Activated CD8-positive, alpha-beta T cell treated with anti-CD3 and anti-CD28 coated beads, Interleukin-2, amount 10 ng/mL, durations not matched to agents 7 days and 5 days (primary cell): ENCODE measurements at places on chromosomes 4 and X.

- DNase-seq, result no peak
Measured at GRCh38 chr4:164215113-164215741, 538.7 kb upstream of the SMIM31 start.

GRCh38 chr4:142567199-142567598 is 278.9 kb downstream of the INPP4B start:
- DNase-seq, result peak; percentile 31

DNA sequence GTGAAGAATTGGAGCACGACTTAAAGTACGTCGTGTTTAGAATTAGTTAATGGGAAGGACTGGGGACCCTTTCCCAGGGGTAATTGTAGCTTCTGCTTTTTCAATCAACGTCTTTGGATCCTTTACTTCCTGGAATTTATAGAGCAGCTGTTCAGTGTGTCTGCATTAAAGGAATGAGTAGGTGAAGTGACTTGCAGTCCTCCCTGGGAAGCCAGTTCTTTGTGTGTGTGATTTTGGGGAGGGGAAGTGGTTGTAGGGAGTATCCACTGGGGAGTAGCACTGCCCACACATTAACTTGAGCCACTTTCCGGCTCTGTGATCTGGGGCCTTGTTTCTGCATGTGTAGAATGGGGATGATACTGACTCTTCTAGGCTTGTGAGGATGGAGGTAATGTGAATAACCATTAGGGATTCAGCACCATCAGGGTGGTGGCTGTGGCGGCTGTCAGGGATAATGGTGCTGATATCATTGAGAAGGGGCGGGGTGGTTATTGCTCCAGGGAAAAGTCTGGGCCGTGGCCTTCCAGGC is 54.7 kb downstream of the TMEM131L start:
- no peak for DNase-seq

DNA sequence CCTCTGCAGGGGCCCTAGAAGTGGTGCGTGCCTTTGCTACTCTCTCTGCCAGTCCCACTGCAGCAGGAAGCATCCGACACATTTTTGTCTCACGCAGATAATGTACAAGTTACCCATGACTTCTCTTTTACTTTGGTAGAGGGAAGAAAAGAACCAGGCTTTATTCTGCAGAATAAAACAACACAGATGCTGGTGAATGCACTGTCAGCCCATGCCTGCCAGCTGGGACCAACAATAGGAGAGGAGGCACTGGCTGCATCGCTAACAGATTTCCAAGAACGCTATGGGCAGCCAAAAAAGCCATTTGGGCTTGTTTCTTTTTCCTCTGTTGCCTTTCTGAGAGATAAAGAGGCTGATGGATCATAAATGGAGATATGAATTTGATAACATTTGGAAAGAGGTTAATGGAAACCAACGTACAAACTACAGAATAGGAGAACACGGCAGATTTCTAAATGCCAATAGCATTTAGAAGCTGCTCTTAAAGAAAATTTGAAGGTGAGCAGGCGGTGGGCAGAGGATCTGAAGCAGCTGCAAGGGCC is 47.5 kb upstream of the IGFBP7 start:
- no peak for DNase-seq

- DNase-seq, result peak; percentile 49
Measured at GRCh38 chrX:107684956-107685385, 56.7 kb downstream of the PRPS1 start.

DNA sequence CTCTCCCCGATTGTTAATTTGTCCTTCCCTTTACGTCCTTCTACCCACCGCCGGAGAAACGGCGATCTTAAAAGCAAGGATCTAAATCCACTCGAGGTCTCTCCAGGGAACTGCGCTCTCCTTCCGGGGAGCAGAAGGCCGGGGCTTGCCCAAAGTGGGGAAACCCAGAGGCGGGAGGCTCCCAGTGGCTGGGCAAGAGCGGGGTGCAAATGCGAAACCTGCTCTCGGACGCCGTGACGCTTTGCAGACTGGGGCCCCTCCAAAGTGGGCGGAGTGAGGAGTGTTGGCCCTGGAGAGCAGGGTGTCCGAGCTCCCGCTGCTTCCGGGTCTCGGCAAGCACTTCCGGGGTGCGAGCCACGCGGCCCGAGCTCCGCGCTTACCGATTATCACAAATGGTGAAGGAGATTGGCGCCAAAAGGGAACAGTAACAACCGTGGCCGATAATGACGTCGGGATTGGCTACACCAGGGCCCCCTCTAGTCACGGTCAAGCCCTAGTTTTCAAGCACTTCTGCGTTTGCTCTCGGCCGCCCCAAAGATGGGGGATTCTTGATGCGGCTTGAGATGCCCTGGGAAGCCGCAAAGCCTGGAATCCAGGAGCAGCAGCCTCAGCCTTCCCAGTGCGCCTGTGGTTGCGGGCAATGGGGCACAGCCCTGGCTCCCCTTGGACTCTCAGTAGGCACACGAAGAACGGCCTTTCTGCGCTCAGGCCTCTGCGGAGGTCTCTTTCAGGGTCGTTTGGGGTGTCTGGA is 29.0 kb downstream of the HAND2 start:
- no peak for DNase-seq

- DNase-seq, result no peak
Measured at GRCh38 chrX:129695937-129696336, 41.2 kb upstream of the APLN start.

DNA sequence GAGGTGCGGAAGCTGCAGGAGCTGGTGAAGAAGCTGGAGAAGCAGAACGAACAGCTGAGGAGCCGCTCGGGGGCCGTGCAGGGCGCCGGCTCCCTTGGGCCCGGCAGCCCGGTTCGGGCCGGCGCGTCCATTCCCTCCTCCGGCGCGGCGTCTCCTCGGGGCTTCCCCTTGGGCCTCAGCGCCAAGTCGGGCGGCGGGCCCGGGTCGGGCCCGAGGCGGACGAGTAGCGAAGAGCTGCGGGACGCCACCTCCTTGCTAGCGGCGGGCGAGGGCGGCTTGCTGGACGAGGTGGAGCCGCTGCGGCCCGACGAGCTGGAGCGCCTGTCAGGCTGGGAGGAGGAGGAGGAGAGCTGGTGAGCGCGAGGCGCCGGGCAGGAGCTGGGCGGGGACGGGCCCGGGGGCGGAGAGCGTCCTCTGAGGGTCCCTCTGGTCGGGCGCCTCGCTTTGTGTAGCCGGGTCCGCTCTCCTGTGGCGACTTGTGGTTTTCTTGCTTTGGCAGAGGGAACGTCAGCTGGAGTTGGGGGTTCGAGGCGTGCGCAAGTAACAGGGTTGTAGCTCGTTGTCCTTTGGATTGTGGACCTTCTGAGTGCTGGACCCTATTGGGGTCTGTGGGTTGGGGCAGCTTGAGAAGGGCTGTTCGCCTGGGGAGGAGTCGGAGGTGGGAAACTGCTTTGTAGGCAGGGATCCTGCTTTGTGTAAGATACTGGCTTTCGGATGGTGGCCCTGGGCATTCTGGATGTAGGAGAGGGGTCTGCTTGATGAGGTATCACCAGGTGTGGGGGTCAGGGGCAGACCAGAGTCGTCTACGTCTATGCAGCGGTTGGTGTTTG is 662 bp downstream of the SLAIN2 start:
- DNase-seq, result peak; percentile 54

GRCh38 chr4:62256479-62256878 is 1056.4 kb downstream of the ADGRL3 start:
- no peak for DNase-seq

GRCh38 chrX:101260435-101260834 is 30.7 kb downstream of the TAF7L start:
- DNase-seq, result no peak

DNA sequence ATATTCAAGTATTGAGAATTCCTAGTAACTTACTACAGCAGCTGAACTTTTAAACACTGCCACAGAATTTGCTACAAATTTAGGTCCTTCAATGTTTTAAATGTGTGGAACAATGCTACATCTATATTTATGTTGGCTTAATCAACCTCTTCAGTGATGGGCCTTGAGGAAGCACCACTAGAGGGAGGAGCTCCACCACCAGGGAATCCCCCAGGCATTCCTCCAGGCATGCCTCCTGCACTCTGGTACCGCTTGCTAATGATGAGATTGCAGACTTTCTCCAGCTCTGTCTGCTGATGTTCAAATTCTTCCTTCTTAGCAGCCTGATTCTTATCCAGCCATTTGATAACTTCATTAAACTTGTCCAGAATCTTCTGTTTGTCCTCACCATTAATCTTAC is 190.8 kb downstream of the HTR2C start:
- DNase-seq, result no peak

DNA sequence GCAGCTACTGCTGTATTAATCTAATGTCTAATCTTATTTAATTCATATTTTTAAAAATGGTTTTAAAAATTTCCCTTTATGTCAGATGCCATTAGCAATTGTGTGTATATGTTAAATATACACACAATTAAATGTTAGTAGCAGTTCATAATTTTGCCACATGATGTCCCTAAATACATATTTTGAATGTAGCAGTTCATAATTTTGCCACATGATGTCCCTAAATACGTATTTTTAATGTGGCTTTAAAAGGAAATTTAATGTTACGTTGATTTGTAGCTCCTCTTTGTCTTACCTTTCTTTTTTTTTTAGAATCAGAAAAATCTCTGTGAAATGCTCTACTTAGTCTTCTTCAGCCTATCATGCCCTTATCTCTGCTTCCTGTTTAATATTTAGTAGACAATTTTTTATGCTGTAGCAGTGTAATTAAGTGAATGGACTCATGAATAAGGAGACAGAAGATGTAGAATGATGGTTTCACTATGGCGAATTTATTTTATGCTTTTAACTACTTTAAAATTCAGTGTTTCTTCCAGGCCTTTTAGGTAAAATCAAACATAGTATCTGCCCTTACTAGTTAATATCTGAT is 26.1 kb downstream of the RBM46 start:
- no peak for DNase-seq

DNA sequence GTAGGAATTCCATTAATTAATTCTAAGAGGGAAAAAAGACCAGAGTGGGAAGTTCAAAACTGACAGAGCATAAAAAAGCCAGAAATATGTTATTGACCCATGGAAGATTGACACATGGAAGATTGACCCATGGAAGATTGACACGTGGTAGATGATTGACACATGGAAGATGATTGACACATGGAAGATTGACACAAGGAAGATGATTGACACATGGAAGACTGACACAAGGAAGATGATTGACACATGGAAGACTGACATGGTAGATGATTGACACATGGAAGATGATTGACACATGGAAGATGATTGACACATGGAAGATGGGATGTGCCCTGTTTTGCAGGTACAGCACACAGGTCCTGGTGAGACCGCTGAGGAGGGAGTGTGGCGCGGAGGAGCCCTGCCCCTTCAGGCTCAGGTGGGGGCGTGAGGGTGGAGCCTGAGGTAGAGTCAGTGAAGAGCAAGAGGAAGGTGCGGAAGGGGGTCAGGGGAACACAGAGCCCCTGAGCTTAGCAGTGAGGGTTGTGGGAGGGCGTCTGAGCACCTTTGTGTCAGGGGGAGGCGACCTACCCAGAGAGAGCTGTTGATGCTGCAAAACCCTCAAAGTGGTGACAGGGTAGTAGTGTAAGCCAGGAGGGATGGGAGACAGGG is 15.8 kb upstream of the PDE6B start:
- DNase-seq, result no peak

- no peak for DNase-seq
Measured at GRCh38 chrX:109830157-109830703, 97.2 kb upstream of the ACSL4 start.

DNA sequence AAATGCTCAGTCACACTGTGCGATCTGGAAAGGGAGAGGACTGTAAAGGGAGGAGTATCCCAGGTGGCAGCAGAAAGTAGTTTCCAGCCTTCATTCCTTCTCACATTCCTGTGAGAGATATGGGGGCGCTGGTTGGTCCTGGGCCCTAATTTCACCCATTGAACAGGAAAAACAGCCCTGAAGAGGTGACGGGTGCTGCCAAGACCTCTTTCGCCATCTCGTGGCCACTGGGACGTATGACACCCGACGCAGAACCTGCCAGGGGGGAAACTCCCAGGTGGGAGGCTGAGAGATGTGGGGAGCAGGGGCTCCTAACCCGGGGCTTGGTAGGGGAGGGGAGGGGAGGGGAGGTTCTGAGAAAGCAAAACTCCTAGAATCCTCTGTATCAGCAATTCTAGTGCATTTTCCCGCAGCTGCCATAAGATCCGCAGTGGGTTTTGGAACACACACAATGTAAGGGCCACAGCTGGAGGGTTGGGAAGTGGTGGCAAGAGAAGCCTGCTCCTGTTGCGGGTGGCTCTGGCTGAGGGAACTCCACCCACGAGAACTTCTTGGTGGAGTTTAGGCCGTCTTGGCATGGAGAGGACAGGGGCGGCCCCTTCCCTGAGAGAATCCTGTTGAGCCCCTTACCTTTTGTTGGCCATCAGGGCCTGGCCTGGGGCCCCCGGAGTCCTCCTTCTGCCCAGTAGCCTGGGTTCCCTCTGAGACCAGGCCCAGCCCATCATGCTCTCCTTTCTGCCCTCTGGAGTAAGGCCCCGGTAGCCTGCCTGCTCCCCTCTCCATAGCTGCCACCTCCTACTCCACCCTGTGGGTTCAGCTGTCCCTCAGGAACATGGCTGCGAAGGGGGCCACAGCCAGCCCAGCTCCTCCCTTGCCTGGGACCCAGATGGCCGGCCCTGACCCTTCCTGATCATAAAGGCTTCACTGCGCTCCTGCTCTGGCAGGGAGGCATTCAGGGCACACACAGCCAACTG is 134.1 kb downstream of the OR13H1 start:
- DNase-seq, result peak; percentile 47

GRCh38 chr4:86955888-86956451 is 21.2 kb downstream of the AFF1 start:
- DNase-seq, result no peak

GRCh38 chr4:120775431-120775830 is 147.1 kb downstream of the PRDM5 start:
- DNase-seq, result no peak

GRCh38 chrX:18676050-18676449 is 4.1 kb upstream of the RS1 start:
- DNase-seq, result no peak

- DNase-seq, result no peak
Measured at GRCh38 chrX:137482136-137482535, 83.8 kb upstream of the ZIC3 start.

DNA sequence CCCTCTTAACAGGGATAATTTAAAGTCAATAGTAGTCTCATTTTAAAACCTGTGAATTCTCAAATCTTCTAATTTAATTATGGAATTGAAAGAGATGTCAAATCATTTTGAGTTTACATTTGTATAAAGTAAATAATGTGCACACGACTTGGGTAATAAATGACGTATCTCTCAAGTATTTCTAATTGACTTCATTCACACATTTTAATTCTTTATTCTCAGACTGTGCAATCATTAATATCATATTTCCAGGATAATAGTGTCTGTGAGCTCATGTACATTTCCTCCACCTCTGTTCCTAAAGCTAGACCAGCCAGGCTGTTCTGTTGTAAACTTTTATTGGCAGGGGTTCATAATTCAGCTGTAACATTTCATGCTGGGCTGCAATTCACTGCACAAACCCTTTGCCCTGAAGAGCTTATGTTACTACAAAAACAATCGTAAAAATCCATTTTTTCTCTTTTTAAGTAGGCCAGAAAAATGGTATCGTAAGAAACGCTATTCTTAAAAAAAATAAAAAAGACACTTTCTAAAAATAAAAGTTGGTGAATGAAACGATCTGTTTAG is 1103.1 kb upstream of the TENM3 start:
- DNase-seq, result no peak
